ENCODE measurements at places on chromosomes 2 and 18.

GRCh38 chr18:51480407-51481261 lies 283.2 kb upstream of the MEX3C start:
- DNase-seq, result no peak

DNA sequence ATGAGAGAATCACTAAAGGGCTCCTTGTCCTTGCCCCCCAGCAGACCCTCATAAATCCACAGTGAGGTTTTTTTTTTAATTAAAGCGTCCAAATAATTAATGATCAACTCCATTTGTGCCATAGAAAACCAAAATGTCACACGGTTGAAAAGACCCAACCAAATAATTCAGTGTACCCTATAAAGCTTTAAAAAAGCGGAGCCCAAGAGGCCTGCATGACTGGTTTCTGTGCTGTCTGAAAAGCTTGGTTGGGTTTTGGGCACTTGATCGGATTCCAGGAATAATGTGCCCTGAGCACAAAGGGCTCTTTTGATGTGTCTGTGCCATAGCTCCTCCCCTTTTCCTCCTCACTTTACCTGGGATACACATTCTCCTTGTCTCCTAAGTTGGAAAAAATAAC lies 523.2 kb downstream of the TNS1 start:
- DNase-seq, result no peak

GRCh38 chr2:9543557-9543956 lies 12.1 kb downstream of the ADAM17 start:
- DNase-seq, result no peak

GRCh38 chr18:10410472-10411308 lies 43.7 kb upstream of the APCDD1 start:
- DNase-seq, result peak; percentile 47

DNA sequence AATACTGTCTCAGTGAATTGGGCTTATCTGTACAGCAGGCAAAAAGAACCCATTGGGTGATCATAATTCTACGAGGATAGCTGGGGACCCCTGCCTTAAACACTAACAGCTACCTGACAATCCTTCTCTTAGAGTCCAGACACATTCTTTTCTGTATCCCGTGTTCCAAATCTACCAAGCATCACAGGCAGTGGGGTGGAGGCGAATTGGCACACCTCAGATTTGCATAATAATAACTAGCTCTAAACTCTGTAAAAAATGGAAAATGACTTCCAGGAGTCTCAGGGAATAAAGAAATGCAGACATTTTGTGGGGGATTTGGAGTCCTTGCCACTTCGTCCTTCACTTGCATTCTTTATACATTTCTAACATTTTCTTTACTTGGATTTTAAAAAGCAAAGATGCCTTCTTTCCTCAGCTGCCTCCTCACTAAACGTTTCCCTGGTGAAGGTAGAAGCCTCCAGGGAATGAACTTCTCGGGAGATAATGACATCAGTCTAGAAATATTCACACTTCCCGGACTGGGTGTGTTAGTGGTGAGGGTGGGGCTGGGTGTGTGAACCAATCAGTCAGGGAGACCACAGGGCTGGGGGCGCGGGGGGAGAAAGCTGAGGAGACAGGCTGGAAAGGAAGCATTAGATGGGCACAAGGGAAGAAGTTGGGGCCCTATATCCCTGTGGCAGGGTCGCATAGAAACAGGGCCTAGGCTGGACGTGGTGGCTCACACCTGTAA lies 59.1 kb upstream of the BOD1L2 start:
- no peak for DNase-seq

- DNase-seq, result no peak
These were observed 30.4 kb upstream of the MGAT4A start for GRCh38 chr2:98761267-98761781.

DNA sequence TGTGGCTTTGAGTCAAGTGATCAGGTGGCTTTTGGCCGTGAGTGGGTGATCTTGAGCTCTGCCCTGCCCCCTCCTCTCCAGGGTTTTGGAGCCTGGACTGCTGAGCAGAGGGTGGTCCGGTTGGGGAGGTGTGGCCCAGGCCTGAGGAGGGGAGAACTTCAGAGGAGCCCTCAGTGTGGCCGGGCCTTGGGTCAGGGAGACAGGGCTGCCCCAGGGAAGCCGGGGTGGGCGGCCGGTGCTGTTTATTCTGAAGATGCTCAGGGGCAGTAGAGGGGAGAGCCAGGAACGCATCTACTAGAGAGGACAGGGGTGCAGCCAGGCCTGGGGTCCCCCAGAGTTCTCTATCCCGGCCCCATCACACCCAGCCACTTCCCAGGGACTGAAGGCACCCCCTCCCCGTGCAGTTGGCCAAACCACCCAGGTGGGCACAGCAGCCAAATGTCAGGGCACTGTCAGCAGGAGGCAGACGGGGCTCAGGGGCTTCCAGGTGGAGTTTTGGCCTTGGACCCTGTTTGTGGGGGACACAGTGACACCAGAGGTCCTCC lies 963 bp downstream of the ERFE start:
- DNase-seq, result no peak

- no peak for DNase-seq
These were observed 17.6 kb downstream of the ARHGEF33 start for GRCh38 chr2:38907242-38907641.

DNA sequence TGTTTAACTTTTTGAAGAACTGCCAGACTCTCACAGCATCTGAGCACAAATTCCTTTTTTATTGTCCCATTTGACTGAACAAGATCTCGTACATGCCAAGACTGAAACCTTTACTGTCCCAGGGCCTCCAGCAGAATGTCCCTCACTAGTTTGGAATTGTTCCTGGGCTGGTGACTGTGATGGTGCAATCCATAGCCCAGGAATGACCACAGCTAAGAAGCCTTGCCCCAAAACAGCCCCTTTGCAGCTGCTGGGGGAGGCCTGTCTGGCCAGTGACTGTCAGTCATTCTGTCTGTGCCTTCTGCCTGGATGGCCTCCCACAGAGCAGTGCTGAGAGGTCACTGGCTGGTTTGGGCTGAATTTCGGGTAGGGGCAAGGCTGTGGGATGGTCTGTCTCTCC lies 184.5 kb upstream of the MSH6 start:
- DNase-seq, result no peak

- DNase-seq, result no peak
These were observed 41.5 kb downstream of the RNF144A start for GRCh38 chr2:6958616-6959235.

DNA sequence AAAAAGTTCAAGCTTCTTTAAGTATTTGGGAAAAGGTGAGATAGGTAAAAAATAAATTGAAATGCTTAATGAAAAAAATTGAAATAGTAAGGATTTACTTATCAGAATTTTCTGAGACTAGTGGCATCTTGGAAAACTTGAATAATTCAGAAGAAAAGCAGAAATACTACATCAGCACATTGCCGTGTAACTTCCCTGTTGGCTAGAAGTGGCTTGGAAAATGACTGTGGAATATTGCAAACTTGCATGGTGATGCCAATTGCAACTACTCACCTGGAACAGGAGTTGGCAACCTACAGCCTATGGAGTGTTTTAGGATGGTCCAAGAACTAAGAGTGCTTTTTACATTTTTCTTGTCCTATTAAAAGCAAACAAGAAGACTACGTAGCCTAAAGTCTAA lies 603.5 kb upstream of the VRK2 start:
- peak; percentile 26 for DNase-seq

DNA sequence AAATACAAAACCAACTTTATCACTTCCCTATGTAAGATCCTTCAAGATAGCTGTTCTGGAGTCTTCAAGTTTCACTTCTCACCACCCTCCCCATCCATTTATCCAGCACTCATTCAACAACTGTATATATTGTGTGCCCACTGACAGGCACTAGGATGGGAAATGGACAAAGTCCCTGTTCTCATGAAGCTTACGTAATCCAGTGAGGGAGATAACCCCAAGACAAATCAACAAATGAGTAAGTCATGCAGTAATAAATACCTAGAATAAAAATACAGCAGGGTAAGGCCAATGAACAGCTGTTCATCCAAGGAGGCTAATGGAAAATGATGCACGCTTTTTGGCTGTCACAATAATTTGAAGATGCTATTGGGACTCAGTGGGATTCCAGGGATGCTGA lies 133.8 kb downstream of the MEMO1 start:
- no peak for DNase-seq

DNA sequence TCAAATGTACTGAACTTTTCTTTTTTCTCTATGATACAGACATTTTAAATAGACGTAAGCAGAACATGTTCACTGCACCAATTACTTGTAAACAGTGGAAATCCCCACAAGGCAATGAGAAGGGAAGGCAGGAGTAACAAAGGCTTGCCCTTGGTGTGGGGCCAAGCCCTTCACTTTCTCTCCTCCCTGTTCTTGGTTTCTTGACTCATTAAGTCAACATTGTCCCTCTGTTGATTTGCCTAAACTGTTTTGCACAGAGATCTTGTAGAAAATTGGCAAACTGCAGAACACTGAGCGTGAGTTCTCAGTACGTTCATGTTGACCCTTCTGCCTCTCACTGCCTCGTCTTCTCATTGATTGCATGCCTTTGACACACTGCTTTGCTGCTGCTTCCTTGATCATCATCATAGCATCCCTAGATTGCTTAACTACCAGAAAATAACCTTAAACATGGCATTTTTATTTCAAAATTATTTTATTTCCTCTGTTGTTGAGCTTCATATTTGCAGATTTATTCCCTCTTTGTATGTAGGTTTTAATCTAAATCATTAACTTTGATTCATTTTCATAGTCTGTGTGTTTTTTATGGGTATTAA lies 257.7 kb downstream of the PTGR3 start:
- DNase-seq, result no peak

DNA sequence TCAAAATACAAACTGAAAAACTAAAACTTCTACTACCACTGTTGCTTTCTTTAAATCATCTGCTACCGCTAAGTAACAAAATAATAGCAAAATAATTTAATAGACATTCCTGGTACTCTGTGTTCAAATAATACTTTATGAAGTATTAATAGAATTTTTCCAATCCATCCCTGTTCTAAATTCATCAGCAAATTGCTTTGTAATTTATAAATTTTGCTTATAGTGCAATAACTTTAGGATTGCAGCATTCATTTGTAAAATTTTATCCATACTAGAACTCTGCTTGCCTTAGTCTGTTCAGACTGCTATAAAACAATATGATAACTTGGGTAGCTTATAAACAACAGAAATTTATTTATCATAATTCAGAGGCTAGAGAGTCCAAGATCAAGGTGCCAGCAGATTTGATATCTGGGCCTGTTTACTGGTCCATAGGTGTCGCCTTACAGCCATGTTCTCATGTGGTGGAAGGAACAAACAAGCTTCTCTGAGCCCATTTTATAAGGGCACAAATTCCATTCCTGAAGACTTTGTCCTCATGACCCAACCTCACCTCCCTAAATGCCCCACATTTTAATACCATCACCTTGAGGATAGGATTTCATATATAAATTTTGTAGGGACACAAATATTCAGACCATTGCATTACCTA lies 415.1 kb upstream of the MAP2 start:
- no peak for DNase-seq

GRCh38 chr18:62396381-62396780 lies 71.3 kb downstream of the TNFRSF11A start:
- DNase-seq, result no peak

- DNase-seq, result no peak
These were observed 156.3 kb downstream of the EML6 start for GRCh38 chr2:54879598-54880332.

DNA sequence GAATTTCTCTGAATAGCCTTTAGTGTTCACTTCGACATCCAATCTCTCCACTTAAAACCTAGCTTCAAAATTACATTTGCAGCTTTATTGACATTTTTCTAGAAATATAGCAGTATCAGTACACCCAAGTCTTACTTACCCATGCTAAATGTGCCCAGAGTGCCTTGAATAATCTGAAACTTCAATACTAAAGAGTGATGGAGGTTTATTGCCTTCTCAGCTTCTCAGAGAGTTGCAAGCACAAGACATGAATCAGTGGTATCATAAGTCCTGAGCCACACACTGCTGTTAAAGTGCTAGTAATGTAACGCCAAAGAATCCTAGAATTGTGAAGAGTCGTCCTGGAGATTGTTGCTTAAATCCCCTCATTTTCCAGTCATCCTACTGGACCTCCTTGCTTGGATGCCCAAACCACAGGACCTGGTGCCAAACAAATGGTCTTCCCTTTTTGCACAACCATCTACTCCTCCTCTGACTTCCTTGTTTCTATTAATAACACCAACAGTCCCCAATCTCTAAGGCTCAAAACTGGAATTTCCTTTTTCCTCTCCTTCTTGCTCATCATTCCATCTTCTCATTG lies 83.2 kb upstream of the SPATS2L start:
- DNase-seq, result no peak

DNA sequence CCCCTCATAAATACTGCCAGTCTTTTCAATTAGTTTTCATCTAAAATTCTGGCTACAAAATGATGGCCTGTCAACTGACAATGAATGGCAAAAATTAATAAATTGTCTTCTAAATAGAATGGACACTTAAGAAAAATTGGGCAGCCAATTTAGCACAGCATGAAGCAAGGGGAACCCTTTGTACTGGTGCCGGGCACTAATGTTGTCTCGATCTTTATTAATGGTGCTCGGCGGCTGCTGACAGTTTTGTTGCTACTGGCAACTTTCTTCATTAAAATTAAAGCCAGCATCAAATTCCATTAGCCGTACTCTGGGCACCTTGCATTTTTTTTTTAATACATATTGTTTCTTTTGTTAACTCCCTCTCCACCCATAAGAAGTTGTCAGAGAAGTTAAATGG lies 309.3 kb downstream of the GBX2 start:
- no peak for DNase-seq

DNA sequence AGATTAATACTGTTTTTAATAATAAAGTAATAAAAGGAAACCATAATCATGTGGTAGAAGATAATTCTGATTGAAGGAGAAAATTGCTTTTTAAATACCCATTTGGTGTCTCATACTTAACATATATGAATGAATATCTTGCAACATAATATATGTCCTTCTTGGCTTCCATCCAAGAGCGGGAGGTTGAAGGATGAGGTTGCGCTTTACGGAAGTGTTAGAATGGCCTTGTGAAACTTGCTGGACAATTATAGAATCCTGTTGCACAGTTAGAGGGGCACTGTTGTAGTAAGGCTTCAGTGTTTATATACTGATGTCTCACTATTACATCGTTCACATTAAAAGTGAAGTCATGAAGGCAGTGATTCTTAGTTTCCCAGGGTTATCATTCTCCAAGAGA lies 9.4 kb downstream of the INSIG2 start:
- DNase-seq, result no peak

GRCh38 chr2:187319441-187320108 lies 128.5 kb downstream of the CALCRL start:
- DNase-seq, result no peak

All from NCI-H345 (cell line).